Heart left ventricle (tissue), 16 donors: ENCODE measurements at places on chromosomes 4 and X. TPM values are rescaled to one million over a fixed set of nuclear protein-coding genes. Genes with fewer than 3 reads are reported as not detected.

DNA sequence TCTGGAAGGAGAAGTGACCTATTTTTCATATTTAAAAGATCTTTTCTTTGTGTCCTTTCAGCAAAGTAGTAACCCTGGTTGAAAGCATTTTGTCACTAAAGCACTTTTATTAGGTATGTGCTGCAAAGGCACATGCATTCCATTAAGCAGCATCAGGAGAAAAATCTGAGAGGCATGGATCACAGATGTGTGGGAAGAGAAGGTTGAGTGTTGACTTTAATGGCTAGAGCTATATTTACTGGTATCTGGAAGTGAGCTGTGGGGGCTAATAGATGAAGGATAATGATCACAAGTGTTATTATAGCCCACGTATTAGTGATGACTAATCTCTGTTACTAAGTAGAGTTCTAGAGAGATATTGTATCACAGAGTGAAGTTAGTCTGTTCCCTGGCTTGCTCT lies 1520.7 kb downstream of the ARAP2 start:
- no peak for DNase-seq

The NEUROG2 gene
- not detected for polyA plus RNA-seq

GRCh38 chrX:50691820-50692219 lies 122.2 kb downstream of the SHROOM4 start:
- DNase-seq: no peak

DNA sequence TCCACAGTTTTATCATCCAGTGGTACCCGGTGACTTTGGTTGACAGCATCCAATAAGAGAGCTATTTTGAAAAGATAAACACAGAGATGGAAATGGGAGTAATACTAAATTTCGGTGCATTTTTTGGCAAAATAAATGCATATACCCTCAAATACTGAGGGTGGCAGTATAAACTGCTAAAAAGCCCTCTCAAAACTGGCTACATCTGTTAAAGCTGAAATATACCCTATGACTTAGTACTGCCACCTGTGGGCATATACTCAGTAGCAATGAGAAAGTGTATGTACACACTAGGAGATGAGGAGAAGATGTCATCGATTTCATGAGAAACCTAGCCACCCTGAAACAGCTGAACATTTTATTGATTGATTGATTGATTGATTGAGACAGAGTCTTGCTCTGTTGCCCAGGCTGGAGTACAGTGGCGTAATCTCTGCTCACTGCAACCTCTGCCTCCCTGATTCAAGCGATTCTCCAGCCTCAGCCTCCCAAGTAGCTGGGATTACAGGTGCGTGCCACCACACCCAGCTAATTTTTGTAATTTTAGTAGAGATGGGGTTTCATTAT lies 12.2 kb upstream of the TMEM128 start:
- DNase-seq: no peak

- no peak for DNase-seq
Observed at GRCh38 chrX:110004215-110004614, 1.3 kb downstream of the TMEM164 start.

The RHOXF1 gene
- not detected for polyA plus RNA-seq

DNA sequence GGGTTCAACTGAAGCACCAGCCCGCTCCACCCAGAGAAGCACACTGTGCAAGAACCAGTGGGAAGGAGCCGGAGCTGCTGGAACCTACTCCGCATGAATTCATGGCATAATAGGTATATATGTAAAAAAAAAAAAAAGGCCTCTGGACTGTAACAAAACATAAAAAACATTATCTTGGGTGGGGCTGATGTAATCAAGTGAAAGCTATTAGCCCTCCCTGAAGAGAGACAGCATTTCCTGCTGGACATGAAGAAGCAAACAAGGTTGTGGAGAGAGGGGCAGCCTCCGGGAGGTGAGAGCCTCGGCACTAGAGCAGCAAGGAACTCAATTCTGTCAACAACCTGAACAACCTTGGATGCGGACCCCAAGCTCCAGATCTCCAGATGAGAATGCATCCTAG lies 50.7 kb downstream of the PLAC1 start:
- no peak for DNase-seq

The ABLIM2 gene
- polyA plus RNA-seq: 27.9 TPM

The NPNT gene
- 32.7 TPM for polyA plus RNA-seq

DNA sequence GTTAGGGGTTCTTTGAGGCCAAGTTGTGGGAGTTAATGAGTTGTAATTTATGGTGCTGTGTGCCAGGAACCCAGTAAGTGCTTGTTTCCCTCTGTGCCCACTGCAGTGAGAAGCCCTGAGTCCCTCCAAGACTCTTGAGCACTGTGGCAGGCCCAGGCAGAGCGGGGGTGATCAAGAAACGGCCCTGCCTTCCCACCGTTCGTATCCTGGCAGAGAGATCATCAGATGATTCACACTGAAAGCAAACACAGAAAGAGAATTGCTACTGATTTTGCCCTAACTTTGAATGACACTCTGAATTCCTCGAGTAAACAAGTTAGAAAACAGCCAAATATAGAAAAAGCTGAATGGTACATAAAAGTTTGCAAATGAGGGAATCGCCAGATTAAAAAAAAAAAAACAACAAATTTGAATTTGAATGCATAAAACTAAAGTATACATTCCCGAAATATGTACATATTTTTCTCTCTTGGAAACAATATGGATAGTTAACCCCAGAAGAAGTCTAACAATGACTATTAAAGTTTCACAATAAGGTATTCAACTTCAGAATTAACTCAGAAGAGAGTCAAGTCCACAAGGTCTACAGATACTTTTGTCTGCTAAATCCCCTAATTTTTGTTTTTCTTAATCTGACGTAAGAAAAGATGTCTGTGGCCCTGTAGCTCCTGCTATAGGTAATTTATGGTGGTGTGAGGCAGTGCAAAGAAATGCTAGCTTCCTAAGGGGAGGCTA lies 71.8 kb downstream of the AFAP1 start:
- no peak for DNase-seq

GRCh38 chr4:39045827-39046221 lies 13.6 kb upstream of the TMEM156 start:
- no peak for DNase-seq

GRCh38 chrX:134669378-134670098 lies 11.3 kb upstream of the PLAC1 start:
- DNase-seq: peak; percentile 23

GRCh38 chr4:154360491-154360890 lies 131.1 kb downstream of the DCHS2 start:
- DNase-seq: no peak

GRCh38 chrX:42565739-42566138 lies 212.2 kb downstream of the PPP1R2C start:
- DNase-seq: no peak

GRCh38 chr4:176376032-176376614 lies 56.4 kb downstream of the SPCS3 start:
- DNase-seq: no peak

GRCh38 chr4:84968925-84969324 lies 2.4 kb upstream of the WDFY3 start:
- DNase-seq: no peak

The NUDT10 gene
- 0.18 TPM for polyA plus RNA-seq

GRCh38 chrX:43958529-43958928 lies 14.7 kb downstream of the NDP start:
- DNase-seq: peak; percentile 29

GRCh38 chrX:45830343-45830742 lies 629.7 kb upstream of the DIPK2B start:
- no peak for DNase-seq
